ENCODE measurements at places on chromosomes 16 and 17. TPM values are rescaled to one million over a fixed set of nuclear protein-coding genes. Genes with fewer than 3 reads are reported as not detected.
A peak's percentile ranks its signal among the peaks of the same experiment; 100 is the strongest.

DNA sequence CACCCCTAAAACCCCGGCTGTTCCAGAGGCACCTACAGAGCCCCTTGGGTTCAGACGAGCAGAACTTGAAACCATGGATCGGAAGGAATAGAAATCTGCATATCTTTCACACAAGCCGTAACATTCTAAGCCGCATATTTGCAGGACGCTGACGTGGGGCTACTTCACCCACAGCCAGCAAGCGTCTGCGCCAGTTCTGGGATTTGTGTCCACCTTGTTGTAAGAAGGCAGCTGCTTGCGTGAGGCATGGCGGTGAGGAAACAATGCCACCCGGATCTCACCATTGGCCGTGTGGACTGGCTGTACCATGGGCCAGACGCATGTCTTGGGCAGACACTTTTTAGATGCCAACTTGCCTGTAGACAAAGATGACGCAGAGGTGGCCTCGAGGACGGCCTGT lies 34.5 kb downstream of the TNFRSF13B start:
- DNase-seq, result no peak

- no peak for DNase-seq
Measured at GRCh38 chr17:76827736-76828135, 40.5 kb upstream of the MGAT5B start.

- DNase-seq, result no peak
Measured at GRCh38 chr17:43562679-43563599, 16.8 kb upstream of the ETV4 start.

DNA sequence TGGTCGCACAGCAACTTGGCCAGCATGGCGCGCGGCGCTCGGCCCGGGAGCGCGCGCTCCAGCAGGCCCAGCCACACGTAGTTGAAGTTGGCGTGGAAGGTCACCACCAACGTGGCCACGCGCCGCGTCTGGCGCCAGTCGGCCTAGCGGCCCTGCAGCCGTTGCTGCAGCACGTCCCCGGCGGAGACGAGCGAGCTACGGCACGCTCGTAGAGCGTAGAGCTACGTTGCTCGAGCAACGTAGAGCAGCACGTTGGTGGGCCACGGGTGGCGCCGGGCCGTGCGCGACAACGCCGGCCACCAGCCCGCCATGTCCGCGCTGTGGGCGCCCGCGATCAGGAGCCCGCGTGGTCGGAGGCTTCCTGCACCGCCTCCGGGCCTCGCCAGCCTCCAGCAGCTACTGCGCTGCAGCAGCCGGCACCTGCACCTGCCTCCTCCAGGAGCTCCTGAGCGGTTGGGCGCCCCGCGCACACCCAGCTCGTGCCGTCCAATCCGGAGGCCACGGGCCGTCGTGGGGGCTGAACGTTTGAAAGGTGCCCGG lies 13.4 kb upstream of the SULT1A1 start:
- peak; percentile 73 for DNase-seq

DNA sequence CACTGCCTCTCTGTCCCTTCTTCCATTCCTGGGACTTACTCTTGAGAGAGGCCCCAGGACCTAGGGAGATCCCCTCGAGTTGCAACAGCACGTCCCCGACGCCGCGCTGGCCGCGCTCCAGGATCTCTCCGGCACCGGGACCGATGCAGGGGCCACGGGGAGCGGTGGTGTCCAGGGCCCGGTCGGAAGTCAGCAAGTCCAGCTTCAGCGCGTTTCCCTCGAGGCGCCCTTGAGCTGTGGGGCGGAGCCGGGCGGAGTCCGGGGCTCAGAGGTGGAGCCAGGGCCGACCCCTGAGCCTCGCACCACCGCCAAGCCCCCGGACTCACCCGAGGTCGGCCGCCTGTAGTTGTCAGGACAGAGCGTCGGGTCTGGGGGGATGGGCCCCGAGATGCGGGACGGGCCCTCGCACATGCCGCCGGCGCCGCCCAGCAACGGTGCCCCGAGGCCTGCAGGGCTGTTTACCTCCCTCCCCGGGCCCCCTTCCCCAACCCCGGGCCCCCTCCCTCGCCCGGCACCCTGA lies 458 bp downstream of the ENKD1 start:
- DNase-seq, result no peak

Gene CSH1
- not detected for polyA plus RNA-seq

Measured in CD8-positive, alpha-beta memory T cell (primary cell).